ENCODE measurements at places on chromosomes 16 and 17.

DNA sequence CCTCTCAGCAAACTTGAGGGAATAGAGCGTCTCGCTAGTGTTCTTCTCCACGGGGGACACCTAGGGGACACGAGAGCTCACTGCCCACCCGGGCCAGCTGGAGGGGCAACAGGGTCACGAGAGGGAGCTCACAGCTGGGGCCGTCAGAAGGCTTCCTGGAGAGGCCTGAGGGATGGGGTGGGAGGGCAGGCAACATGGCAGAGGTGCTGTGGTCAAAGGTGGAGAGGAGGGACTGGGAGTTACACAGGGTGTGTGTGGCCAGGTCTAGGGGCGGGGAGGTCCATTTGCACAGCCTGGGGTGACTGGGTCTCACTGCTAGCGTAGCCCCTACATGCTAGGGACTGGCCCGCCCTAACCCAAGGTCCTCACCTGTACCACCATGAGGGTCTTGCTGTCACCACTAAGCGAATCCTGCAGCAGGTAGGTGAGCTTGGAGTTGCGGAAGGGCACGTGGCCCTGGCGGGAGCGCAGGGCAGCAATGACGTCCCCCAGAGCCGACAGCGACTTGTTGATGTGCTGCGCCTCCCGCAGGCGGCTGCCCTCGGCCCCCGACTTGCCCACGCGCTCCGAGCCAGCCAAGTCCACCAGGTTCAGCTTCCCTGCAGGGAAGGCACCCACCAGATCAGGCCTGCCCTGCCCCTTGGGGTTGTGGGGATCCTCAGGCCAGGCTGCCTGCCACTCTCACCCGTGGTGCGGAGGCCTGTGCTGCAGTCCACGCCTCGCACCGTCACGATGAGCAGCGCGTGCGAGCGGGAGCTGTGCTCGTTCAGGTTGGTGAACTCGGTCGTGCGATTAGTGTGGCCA lies 25.0 kb downstream of the KATNB1 start:
- no peak for DNase-seq

DNA sequence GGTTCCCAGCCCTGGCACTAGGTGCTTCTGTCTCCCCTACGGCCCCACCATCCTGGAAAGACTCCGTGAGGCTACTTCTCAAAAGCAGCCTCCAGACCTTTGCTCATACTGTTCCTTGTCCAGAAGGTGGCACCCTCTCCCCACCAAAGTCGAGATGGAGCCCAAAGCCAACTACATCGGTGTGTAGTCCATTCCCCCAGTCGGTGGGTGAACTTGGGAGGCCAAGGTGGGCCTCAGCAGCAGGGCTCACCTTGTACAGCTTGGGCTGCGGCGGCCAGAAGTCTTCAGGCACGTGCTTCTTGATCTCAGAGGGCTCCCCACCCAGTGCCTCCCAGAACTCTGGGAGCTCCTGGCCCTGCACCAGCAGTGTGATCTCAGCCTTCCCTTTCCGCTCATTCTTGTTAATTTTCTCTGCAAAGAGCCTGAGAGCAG lies 10.2 kb downstream of the FLII start:
- DNase-seq = peak; percentile 81

DNA sequence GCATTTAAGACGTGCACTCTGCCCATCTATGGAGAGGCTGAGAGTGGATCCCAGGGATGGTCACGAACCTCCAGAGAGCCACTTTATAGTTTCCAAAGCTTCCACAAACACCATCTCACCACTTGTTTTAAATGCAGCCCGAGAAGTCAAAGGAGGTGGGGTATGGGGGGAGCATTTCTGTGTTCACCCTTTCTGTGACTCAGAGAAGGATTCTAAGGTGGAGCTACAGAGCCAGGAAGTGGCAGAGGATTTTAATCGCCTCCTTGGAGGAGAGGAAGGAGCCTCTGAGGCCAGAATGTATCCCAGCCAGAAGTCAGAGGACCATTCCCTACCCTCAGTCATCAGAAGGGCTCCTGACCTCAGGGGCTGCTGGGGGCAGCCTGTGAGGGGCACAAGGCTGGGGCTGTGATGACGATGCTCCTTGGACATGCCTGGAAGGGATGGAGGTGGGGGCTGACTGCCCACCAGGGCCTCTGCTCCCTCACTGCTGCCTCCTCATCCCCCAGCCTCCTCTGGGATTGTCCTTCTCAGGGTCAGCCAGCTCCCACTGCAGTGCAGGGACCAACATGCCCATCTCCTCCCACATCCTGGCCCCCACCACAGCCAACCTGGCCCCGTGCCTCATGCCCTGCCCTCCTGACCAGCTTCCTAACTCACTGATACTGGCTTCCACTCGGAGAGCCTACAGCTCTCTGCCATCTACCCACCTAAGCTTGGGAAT lies 2.8 kb downstream of the XYLT2 start:
- no peak for DNase-seq

GRCh38 chr17:36816907-36817288 lies 120.4 kb upstream of the LHX1 start:
- DNase-seq = no peak

DNA sequence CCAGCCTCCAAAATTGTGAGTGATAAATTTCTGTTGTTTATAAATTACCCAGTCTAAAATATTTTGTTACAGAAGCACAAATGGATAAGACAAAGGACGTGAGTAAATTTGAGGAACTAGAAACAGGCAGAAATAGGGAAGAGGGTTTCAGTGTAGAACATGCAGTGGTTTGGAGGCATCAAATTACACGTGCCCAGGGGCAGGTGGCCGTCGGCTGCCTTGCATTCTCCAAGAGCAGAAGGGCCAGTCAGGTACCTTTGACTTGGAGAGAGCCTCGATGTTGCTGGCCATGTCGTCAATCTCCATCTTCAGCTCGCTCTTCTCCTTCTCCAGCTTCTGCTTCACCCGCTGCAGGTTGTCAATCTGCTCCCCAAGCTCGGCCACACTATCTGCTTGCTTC lies 54.3 kb downstream of the MYH13 start:
- no peak for DNase-seq

DNA sequence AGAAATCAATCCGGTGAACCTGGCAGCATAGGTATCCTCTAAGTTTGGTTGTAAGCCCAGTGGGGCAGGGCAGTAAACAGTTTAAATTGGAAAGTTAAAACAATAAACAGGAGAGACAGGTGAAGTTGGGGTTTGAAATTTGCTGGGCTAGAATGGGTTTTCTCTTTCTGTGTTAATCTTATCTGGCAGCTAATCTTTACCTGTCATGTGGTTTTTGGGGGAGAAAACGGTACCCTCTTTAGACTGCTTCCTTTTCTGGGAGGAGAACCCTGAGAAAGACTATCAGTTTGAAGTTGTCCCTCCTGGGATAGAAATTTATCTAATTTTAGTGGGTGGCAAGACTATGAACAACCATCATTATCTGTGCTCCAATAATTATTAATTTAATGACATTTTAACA lies 24.0 kb downstream of the CDH13 start:
- no peak for DNase-seq

DNA sequence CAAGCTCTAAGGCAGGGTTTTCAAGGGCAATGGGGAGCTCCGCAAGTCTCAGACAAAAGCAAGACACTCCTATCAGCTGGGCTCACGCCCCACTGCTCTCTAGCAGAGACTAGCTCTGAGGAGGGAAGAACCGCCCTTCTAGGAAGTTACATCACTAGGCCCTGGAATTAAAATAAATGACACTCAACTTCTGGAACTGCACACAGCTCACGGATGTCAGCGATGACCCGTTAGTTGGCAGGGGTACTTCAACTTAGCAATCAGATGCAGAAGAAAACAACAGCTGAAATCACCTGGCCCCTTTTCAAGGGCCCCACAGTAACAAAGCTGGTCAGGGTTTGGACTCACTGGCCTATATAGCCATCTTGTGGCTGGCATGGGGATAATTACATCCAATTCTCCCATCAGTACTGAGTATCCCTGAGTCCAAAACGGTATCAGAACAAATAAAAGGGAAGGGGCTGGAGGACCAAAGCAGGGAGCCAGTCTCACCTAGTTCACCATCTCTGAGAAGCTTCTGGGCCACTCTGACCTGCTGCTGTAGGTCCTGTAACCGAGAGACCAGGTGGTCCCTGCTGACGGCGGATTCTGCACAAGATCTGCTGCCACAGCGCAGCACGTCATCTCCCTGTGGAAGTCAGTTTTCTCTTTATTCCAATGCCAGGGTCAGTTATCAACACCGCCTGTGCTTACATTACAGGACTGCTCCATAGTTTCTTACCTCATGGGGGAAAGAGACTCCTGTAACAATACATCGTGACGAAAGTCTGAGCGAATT lies 22.2 kb downstream of the SERPINF1 start:
- peak; percentile 88 for DNase-seq

GRCh38 chr16:84732674-84733352 lies 33.0 kb downstream of the USP10 start:
- no peak for DNase-seq

DNA sequence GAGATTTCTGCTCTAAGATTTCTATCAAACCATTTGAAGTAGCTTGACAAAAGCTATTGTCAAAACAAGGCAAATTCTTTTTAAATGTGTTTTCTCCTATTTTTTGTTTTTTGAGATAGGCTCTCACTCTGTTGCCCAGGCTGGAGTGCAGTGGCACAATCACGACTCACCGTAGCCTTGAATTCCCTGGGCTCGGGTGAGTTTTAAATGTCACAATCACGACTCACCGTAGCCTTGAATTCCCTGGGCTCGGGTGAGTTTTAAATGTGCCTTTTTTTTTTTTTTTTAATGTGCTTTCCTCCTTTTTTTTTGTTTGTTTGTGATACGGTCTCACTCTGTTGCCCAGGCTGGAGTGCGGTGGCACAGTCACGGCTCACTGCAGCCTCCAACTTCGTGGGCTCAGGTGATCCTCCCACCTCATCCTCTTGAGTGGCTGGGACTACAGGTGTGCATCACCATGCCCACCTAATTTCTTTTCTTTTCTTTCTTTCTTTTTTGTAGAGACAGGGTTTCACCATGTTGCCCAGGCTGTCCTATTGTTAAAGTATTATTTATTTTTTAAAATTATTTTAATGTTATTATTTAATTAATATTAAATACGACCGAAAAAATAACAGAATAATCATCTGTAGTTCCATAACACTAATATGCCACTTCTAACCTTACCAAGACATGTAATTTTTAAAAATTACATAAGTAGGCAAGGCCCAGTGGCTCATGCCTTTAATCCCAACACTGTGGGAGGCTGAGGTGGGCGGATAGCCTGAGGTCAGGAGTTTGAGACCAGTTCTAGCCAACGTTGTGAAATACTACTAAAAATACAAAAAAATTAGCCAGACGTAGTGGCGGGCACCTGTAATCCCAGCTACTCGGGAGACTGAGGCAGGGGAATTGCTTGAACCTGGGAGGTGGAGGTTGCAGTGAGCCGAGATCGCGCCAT lies 69.7 kb upstream of the FA2H start:
- DNase-seq = no peak

DNA sequence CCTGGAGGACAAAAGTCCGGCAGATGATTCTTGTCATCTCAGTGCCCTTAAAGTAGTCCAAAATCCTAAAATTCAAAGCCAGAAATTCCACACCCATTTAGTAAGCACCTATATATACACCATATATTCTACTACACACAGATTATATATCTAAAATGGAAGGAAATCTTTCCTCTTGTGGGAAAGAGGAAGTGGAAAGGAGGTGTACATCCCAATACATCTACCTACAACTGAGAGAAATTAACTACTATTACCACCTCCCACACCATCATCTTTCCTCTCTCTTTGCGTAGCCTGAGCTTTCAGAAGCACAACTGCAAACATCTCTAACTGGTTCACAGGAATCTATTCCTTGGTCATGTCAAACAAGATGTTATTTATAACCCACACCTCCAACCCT lies 5.4 kb upstream of the ITGA2B start:
- no peak for DNase-seq

DNA sequence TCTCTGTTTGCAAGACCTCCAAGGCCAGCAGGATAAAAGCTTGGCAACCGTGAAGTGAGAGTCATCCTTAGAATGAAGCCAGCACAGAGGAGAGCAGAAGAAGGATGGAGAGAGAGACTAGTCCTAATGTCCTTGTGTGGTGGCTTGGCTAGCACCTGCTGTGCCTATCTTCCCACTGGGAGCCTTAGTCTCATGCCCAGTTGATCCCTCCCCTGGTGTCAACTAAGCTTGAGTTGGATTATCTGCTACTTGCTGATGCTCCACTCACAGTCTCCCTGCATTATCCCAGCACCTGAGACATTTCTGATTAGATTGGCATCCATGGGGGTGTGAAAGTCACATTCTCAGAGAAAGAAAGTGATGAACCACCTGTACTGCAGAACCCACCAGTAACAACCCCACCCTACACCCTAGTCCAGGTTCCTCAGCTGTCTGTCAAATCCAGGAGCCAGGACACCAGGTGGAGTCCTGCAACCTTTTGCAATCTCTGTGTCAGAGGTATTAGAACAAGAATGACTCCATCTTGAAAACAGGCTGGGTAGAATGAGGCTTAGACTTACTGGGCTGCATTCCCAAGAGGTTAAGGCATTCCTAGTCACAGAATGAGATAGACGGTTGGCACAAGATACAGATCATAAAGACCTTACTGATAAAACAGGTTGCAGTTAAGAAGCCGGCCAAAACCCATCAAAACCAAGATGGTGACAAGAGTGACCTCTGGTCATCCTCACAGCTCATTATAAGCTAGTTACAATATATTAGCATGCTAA lies 460.2 kb upstream of the C16orf82 start:
- DNase-seq = no peak

GRCh38 chr17:74289688-74290087 lies 15.7 kb downstream of the DNAI2 start:
- DNase-seq = no peak

DNA sequence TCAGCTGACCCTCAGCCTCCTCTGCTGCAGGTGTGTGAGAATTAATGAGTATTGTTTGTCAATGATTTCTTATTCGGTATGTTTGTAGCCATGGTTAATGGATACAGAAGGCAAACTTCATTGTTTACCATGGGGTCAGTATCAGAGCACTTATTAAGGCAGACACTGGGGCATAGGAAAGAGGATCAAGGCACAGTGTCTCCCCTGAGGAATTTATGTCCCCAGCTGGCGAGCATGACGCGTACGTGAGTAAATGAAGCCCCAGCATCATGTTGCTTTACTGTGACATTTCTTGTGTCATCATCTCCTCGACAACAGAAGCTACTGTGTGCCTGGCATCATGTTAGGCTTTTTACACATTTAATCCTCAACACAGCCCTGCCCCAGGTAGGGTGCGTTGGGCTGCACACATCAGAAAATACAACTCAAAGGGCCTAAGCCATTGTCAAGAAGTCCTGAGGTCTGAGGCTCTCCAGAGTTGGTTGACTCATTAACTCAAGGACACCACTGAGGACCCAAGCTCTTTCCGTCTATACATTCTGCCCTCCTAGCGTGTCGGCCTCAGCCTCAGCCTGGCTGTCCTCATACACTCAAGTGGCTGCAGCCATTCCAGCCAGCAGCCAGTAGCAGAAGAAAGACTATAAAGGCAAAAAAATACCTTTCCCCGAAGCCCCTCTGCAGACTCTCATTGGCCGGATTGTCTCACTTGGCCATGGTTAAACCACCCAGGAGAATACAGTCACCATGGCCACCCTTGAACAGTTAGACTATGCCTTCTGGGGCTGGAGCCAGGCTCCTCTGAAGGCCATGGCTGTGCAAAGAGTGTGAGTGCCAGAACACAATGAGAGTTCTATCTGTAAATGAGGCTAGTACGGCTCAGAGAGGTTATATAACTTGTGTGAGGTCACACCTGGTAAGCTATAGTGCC lies 13.9 kb upstream of the ZCCHC14 start:
- no peak for DNase-seq

GRCh38 chr17:10162096-10162495 lies 36.3 kb downstream of the GAS7 start:
- DNase-seq = no peak

- no peak for DNase-seq
These were observed 286.6 kb downstream of the SOX9 start for GRCh38 chr17:72407336-72407909.

- no peak for DNase-seq
These were observed 19.9 kb upstream of the ATP2C2 start for GRCh38 chr16:84348386-84348888.

All from muscle of arm (tissue), 14 donors.